ENCODE measurements at places on chromosomes 12 and 14. TPM values are rescaled to one million over a fixed set of nuclear protein-coding genes. Genes with fewer than 3 reads are reported as not detected.

Gene CACNB3
- total RNA-seq = 19.6 TPM

Gene SLCO1B3
- not detected for total RNA-seq

Gene SPIC
- 0.44 TPM for total RNA-seq

Gene IL26
- not detected for total RNA-seq

Gene MRPL42
- 66.7 TPM for total RNA-seq

Gene ADAMTS20
- not detected for total RNA-seq

Gene ST8SIA1
- total RNA-seq = 4.7 TPM

Gene AQP2
- total RNA-seq = 122 TPM

Gene NRIP2
- 11.7 TPM for total RNA-seq

Gene SDR9C7
- not detected for total RNA-seq

Gene VRTN
- total RNA-seq = not detected

Gene NEK9
- total RNA-seq = 81.5 TPM

Gene APOF
- total RNA-seq = not detected

Gene C1RL
- 147 TPM for total RNA-seq

Gene SIX6
- not detected for total RNA-seq

Gene C14orf93
- total RNA-seq = 9.5 TPM

Gene RNASE3
- 0.38 TPM for total RNA-seq

Gene PLD4
- 3.2 TPM for total RNA-seq

Gene CLEC14A
- total RNA-seq = 37.6 TPM

Gene RASSF9
- total RNA-seq = 10.1 TPM

Gene ERBB3
- 58.1 TPM for total RNA-seq

Gene GARIN6
- total RNA-seq = not detected

Gene TMTC1
- 58.8 TPM for total RNA-seq

Gene SLC6A15
- total RNA-seq = 0.28 TPM

Gene CEP128
- total RNA-seq = 9.0 TPM

Gene TESPA1
- total RNA-seq = 4.9 TPM
